ENCODE measurements at places on chromosomes 2 and 18.
A peak's percentile ranks its signal among the peaks of the same experiment; 100 is the strongest.

DNA sequence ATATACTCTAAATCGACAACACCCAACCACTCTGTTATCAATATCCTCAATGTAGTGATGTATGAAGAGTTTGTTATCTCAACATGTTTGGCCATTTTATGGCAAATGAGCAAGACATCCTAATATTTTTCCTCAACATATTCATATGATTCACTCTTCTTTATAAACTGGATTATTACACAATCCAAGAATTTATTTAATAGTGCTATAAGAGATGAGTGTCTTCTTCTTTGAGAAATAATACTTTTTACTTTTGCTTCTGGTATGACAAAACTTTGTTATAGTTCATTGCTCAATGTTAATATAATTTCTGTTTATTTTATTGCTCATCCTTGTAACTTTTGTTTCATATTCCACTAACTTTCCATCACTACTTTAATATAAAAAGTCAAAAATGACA, 44.3 kb downstream of the SCN9A start:
- no peak for DNase-seq

- no peak for DNase-seq
Observed at GRCh38 chr2:157257312-157258252, at the start of gene GALNT5. GALNT5 (plus strand) TSS chr2:157257705; CDS start chr2:157258083, 378 bp downstream.

GRCh38 chr18:70384181-70384790, 95.4 kb downstream of the SOCS6 start:
- DNase-seq = no peak

- peak; percentile 53 for DNase-seq
Observed at GRCh38 chr2:50143822-50144575, 887.9 kb downstream of the NRXN1 start.

DNA sequence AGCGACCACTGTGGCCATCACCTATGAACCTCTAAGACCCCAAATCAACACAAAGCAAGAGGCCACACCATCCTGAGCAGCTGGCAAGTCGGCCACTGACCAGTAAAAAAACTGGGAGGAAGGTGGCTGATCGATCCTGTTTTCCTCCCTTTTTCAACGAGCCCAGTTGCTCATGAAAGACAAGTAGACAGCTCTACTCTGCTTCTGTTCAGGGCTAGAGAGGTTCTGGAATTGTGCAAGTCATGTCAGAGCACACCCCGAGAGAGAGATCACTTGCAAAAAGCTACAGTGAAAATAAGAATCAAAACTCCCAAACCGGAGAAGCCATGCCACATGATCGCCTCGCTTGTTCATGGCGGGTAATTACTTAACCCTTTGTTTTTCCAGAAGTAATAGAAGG, 34.6 kb downstream of the ZNF516 start:
- no peak for DNase-seq

DNA sequence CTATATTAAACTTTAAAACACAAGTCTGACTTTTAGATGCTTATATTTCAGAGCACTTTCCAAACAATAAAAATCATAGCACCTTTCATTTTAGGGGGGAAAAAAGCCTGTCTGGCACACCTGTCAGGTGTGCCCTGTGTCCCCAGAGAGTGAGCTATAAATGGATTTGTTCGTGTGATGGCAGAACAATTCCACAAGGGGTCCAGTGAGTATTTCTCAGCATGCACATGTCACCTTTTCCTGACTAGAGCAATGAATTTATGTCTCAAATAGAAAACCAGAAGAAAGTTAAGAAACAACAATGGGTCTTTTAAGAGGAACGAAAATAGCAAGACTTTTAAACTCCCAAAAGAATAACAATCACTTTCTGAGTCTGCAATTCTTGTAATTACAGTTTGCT, 55.9 kb downstream of the ACVR1C start:
- no peak for DNase-seq

- no peak for DNase-seq
Observed at GRCh38 chr2:53018825-53019425, 748.7 kb upstream of the CHAC2 start.

DNA sequence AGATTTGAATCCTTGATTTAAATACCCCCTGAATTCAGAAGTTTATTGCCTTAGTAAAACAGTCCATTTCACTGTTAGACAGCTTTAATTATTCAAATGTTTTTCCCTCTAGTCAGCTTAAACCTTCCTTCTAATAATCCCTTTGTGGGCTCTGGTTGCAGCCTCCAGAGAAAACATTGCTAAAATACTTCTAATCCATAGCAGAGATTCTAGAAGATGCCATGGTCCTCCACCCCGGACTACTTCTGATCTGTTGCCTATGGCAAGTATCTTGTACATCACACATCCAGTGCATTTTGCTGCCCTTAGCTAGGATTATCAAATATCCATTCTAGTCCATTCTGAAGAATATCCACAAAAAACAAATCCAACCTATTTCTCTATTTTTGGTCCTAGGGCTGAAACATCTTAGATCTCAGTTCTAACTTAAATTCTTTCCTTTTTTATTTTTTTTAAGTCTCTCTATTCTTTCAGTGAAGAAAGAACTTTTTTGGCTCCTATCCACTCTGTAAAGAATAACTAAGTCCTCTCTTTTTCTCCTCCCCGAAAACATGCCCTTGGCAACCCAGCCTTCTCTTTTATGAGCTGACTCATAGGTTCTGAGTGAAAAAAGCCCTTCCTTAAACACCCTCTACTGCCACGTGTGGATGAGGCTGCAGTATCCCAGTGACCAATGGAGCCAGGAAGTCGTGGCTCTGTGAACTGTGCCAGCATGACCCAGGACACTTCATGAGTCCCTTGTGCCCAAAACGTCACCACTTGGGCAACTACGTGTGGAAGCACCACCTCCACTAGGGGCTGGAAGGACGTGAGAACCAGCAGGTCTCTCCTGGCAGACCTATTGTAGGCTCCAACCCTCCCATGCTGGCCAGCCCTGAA, 349.8 kb downstream of the TNS1 start:
- no peak for DNase-seq

GRCh38 chr18:55136258-55136657, 177.0 kb upstream of the CCDC68 start:
- no peak for DNase-seq

GRCh38 chr2:149040451-149040850, 2.0 kb downstream of the LYPD6B start:
- no peak for DNase-seq

DNA sequence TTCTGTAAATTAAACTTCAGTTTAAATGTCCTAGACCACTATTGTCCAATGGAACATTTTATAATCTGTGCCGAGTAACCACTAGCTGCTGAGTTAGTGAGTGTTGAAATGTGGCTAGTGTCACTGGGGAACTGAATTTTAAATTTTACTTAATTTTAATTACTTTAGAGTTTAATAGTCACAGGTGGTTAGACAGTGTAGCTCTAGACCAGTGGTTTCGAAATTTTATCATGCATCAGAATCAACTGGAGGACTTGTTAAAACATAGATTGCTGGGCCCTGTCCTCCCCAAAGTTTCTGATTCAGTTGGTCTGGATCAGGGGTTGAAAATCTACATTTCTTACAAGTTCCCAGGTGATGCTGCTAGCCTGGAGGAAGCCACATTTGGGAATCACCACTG, 110.4 kb downstream of the FMNL2 start:
- no peak for DNase-seq

DNA sequence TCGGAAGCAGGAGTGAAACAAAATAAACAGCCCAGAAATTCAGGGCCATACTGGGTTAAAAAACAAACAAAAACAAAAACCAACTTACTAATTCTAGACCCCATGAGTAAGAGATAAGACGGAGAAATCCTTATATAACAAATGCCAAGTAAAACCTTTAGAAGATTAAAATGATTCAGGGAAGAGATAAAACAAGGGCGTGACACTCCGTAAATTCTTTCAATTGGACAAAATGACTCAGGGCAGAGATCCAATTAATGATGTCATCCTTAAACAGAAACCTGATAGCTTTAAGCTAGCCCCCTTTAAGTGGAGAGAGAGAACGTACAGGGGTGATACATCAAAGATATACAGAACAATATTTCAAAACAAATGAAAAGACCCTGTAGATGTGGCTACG, 317.4 kb downstream of the NBAS start:
- DNase-seq = no peak

DNA sequence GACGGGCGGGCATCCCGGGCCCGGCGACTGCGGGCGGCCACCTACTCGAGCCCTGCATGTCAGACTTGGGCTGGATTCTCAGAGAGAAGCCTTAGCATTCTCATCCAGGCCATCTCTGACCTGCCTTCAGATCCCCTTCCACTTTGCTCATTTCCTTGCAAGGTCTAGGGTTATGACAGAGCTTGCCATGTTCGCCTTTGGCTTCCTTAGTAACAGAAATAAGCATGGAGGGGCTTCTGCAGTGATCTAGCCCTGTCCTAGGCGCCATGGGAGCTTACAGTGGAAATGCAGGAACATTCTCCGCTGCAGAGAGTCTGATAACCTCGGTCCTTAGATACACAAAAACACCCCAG, 632 bp upstream of the ACVR1 start:
- no peak for DNase-seq

DNA sequence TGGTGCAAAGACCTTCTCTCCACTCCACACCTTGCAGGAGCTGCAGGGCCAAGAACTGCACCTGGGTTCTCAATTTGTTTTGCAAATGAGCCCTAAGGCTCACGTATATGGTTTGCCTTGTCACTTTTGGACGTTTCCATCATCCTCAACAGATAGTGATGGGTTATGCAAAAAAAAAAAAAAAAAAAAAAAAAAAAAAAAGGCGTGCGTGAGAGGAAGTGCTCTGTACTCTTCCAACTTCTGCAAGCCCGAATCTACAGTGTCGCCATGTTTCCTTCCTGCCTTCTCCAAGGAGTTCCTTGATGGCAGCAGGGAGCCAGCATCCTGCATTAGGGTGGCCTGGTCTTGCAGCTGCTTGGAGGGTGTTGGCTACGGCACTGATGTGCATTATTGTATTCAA, 4.0 kb upstream of the INHBB start:
- no peak for DNase-seq

Measured in NCI-H187 (cell line).